GOT3 (cell line): ENCODE measurements at places on chromosomes 6 and 20.

GRCh38 chr6:153489479-153489878, 358.4 kb upstream of the RGS17 start:
- DNase-seq, result no peak

DNA sequence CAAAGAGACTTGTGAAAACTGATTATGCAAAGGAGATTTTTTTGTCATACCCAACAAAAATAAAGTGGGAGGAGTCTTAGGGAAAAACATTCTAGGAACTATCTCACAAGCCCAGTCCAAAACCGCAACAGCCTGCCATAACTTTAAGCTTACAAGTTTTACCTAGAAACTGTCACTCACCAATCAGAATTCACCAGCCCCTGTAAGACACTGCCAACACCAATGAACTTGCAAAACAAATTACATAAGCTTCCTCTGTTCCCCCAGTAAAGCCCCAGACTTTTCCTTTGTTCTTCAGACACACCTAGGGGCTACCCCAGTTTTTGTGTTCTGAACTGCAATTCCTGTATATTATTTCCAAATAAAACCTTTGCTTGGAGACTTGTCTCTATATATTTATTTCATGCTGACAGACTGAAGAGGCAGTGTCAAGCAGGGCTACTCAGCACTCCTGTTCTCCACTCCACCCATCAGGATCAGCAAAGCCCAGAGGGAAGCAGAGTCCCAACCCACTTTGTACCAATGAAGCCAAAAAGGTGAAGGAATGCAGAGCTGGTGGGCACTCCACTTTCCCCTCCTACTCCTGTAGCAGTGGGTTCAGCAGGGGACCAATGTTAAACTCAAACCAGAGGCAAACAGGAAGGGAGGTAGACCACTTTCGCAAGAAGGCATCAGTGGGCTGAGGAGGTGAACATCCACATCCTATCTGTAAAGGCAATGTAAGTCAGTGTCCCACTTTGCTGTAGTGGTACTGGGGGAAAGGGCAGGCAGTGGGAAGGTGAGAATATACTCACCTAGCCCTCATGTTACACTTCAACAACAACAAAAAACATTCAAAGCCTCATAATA, 142.5 kb upstream of the RUNX2 start:
- no peak for DNase-seq

DNA sequence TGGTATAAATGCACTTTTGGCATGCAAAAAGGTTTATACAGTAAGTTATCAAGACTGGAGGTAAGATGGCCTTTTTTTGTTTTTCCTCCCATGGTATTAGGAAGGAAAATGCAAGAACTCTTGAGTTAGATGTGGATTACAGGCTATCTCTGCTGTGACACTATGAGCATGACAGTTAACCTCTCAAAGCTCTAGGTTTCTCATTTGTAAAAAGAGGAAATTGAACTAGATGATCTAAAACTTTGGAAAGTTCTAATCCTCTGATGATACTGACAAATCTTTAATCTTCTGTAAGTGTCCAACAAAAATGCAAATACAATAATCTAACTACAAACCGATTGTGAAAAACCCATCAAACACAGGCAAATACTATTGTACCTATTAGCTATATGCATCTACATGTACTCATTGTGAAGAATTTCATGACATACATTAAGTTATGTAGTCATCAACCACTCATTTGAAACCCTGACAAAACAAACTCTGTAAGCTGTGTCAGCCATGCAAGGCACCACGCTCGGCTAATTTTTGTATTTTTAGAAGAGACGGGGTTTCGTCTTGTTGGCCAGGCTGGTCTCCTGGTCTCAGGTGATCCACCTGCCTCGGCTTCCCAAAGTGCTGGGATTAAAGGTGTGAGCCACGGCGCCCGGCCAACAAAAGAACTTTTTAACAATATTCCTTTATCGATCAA, 4.2 kb downstream of the CDK19 start:
- no peak for DNase-seq

GRCh38 chr6:161631676-161632194, 357.9 kb upstream of the AGPAT4 start:
- no peak for DNase-seq

- no peak for DNase-seq
These were observed 17.7 kb upstream of the NNAT start for GRCh38 chr20:37503256-37503927.

GRCh38 chr20:59779656-59780380, 153.6 kb downstream of the SYCP2 start:
- DNase-seq, result no peak

DNA sequence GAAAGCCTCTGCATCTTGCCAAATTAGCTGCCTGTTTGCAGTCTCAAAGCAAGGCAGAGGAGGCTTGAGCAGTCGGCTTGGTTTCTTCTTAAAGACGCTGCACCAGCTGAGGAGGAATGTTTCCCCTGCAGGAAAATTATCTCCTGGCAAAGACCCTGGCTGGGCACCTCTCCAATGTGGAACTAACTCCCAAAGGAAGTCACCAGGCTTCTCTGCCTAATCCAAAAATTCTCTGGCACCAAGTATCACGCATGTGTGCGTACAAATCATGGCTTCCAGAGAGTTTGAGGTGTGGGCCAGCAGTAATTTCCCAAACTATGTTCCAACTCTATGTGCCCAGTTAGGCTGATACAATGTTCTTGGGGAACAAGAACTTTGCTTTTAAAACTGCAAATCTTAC, 176.2 kb downstream of the KIF16B start:
- no peak for DNase-seq

- DNase-seq, result no peak
These were observed 45.8 kb downstream of the PLCB4 start for GRCh38 chr20:9114709-9115108.

GRCh38 chr6:36504982-36505381, 42.3 kb downstream of the STK38 start:
- DNase-seq, result no peak

DNA sequence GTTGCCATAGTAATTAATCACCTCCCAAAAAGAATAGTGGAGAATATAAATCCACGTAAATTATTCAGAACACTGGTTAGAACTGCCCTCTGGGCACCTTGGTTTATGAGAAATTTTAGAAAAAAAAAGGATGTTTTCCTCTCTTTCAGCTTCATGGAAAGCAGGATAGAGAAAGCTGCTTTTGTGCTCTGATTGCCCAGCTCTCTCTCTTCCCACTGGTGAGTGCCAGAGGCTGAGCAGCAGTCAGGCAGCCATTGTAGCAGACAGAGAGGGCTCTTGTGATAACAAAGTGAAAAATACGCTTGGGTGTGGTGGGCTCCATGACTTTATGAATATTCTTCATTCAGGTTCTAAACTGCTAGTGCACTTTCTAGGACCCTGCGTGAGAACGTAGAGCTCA, 26.4 kb downstream of the SLC35F1 start:
- DNase-seq, result no peak

- DNase-seq, result no peak
These were observed 235.9 kb downstream of the BTBD3 start for GRCh38 chr20:12153628-12154027.

DNA sequence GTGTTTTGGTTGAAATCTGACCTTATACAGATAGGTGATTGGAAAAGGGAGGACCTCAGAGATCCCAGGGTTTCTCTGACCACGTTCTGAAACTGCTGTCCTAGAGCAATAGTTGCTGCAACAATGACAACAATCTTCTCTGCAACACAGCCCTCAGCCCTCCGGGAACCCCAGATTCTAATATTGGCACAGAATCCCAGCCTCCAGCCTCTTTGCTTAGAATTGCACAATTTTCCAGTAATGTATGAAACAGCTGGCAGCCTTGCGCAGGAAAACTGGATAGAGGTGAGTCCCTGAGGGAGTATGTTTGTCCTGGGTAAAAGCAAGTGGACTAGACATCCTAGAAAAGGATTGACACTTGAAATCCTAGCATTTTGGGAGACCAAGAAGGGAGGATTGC, 30.4 kb upstream of the PNRC1 start:
- no peak for DNase-seq

- no peak for DNase-seq
These were observed 94.7 kb downstream of the YTHDF1 start for GRCh38 chr20:63121246-63121645.

GRCh38 chr6:113082745-113083144, 735.6 kb downstream of the RFPL4B start:
- DNase-seq, result no peak

GRCh38 chr20:60191014-60191413, 232.8 kb downstream of the CDH26 start:
- no peak for DNase-seq

DNA sequence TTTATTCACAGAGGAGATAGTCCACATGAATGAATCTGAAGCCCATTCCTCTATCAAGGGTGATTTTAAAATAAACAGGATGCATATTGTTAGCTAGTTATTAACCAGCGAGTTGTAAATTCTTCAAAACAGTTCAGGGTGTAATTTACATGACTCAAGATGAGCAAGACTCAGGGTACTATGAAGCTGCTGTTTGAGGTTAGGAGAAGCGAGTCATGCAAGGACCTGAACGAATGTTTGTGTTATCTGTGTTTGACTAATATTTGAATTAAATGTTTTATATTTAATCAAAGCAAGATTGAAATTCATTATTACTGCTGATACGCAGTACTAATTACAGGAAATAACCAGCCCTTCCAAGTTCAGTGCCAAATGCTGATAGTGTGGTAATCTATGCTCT, 191.1 kb downstream of the SAMD5 start:
- no peak for DNase-seq

- DNase-seq, result no peak
These were observed 3.1 kb downstream of the GABRR2 start for GRCh38 chr6:89311853-89312531.

- DNase-seq, result no peak
These were observed 15.7 kb upstream of the PARD6B start for GRCh38 chr20:50715694-50716093.

GRCh38 chr20:53903652-53903987, 166.8 kb downstream of the BCAS1 start:
- no peak for DNase-seq

DNA sequence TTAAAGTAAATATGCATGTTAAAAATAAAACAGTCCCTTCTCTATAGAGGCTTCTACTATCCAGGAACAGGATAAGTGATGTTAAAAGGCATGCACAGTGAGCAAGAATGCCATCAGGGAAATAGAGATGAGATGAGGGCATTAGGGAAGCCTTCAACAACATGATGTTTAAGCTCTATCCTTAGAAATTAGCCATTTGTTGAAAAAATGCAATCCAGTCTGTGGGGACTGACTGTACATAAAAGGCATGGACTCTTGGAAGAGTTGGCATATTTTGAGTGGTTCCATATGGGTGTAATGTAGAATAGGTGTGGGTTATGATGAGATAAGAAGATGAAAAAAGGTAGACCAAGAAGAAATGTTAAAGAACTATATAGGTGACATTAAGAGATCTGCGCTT, 5.8 kb downstream of the KIAA0319 start:
- DNase-seq, result no peak

DNA sequence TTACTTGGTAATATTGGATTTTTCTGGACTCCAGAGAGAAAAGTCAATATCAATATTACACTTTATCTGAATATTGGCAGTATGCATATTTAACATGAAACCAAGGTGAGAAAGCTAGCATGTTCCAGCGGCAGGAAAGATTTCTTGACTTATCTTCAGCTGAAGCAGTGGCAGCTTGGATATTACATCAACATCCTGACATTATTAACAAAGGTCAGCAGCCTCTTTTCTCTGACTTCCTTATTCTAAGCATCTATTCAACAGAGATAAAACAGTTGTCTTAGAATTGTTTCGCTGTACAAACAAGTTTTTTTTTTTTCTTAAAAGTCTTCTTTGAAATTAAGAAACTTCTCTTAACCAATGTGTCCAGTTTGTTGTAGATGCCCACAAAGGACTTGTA, 11.8 kb downstream of the DCBLD1 start:
- no peak for DNase-seq

- DNase-seq, result no peak
These were observed 50.0 kb downstream of the FOXF2 start for GRCh38 chr6:1439349-1439748.

DNA sequence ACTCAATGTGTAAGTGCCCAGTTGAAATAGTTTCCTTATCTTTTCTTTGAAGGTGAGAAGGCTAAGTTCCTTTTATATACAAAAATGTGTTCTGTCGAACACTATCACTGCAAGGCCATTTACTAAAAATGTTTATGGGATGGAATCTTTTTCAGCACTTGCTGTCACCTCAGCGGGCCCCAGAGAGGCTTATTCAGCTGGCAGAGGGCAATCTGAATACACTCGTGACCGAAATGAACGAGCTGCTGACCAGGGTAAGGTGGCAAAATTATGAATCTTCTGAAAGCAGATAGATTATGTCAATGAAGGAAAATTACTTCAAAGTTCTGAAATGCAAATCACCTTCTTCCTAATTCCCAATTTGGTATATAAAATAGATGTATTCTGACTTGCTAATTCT, 340.2 kb downstream of the ARHGAP18 start:
- no peak for DNase-seq

- DNase-seq, result no peak
These were observed 73.4 kb upstream of the FBXO30 start for GRCh38 chr6:145887969-145888368.

GRCh38 chr6:32604434-32604877, 14.8 kb upstream of the HLA-DRB1 start:
- DNase-seq, result no peak

GRCh38 chr20:21510414-21511384, 3.2 kb downstream of the NKX2-2 start:
- DNase-seq, result no peak

- DNase-seq, result no peak
These were observed 359.3 kb downstream of the SYNE1 start for GRCh38 chr6:152277826-152278329.

- no peak for DNase-seq
These were observed 92.9 kb upstream of the BHLHE23 start for GRCh38 chr20:63099456-63100173.

DNA sequence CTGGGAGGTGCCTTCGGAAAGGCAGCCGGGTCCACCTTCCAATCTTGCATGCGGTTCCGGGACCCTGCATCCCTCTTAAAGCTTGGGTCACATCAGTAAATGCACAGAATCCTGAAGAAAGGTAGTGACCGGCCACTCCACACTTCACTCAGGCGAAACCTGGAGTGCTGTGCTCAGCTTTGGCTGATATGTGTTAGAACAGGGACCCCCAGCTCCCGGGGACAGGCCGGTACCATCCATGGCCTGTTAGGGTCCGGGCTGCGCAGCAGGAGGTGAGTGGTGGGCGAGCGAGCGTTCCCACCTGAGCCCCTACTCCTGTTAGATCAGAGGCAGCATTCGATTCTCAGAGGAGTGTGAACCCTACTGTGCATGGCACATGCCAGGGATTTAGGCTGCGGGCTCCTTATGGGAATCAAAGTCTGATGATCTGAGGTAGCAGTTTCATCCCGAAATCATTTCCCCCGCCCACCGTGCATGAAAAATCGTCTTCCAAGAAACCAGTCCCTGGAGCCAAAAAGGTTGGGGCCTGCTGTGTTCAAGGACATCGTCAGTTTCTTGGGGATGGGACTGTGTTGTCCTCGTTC, 143.0 kb downstream of the ERMARD start:
- no peak for DNase-seq

- DNase-seq, result peak; percentile 12
These were observed 734 bp downstream of the TPBG start for GRCh38 chr6:82364087-82365015.
